Ascending aorta (tissue), 2 donors: ENCODE measurements at places on chromosomes 3 and 15. TPM values are rescaled to one million over a fixed set of nuclear protein-coding genes. Genes with fewer than 3 reads are reported as not detected.

Gene CYP8B1
- 0.43 TPM for total RNA-seq

Gene GOLGA6A
- total RNA-seq, result not detected

Gene NRROS
- total RNA-seq, result 22.6 TPM

Gene ZNF860
- 0.43 TPM for total RNA-seq

Gene ISLR
- total RNA-seq, result 211 TPM

Gene SCAANT1
- not detected for total RNA-seq

Gene AP3B2
- total RNA-seq, result not detected

Gene CYP19A1
- 95.7 TPM for total RNA-seq

Gene SOX2
- 2.0 TPM for total RNA-seq

Gene BUB1B
- not detected for total RNA-seq

Gene CCDC51
- total RNA-seq, result 19.3 TPM

Gene GABRR3
- not detected for total RNA-seq

Gene UROC1
- not detected for total RNA-seq

GRCh38 chr3:124621498-124621897 is 108.8 kb upstream of the UMPS start:
- DNase-seq, result no peak
- no peaks in the 10 kb centered on the region for H3K27me3 ChIP-seq
- no peak overlapping the region for H3K27ac ChIP-seq
- H3K4me3 ChIP-seq, result no peak overlapping the region

DNA sequence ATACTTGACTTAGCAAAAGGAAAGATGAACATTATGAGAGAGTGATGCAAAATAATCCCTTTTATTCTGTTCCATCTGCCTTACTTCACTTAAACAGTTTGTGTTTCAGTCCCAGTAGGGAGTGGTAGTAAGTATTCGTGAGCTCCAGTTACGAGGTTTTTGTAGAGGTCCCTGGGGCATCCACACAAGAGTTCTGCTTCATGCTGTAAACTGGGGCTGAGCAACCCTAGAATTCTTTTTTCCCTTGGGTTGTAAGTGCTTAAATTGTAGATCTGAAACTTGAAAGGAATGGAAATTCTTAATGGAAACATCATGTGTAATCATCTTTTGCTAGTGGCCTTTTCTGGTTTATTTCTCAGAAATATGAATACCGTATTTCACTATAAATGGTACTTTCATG is 79.5 kb downstream of the SEMA6D start:
- no peak overlapping the region for H3K27ac ChIP-seq
- H3K27me3 ChIP-seq, result no peaks in the 10 kb centered on the region
- H3K36me3 ChIP-seq, result no peaks in the 10 kb centered on the region

- peaks cover 47% of the 10 kb centered on the region for H3K4me1 ChIP-seq
- peaks cover 67% of the 10 kb centered on the region for H3K36me3 ChIP-seq
- H3K27ac ChIP-seq, result peak overlapping the region; percentile 39
- H3K27me3 ChIP-seq, result no peaks in the 10 kb centered on the region
- no peak for DNase-seq
Measured at GRCh38 chr3:123651449-123652341, 66.8 kb upstream of the HACD2 start.

- peak overlapping the region; percentile 58 for H3K27ac ChIP-seq
- DNase-seq, result no peak
- peaks cover 8% of the 10 kb centered on the region for H3K4me1 ChIP-seq
- H3K36me3 ChIP-seq, result no peaks in the 10 kb centered on the region
Measured at GRCh38 chr3:62057339-62058047, 315.9 kb downstream of the FEZF2 start.

- DNase-seq, result no peak
- peaks cover 8% of the 10 kb centered on the region for H3K4me1 ChIP-seq
- no peaks in the 10 kb centered on the region for H3K36me3 ChIP-seq
- H3K27ac ChIP-seq, result peak overlapping the region; percentile 16
Measured at GRCh38 chr15:93088200-93088980, 621 bp downstream of the RGMA start.

- H3K36me3 ChIP-seq, result no peaks in the 10 kb centered on the region
- no peak overlapping the region for H3K4me3 ChIP-seq
- H3K27me3 ChIP-seq, result no peaks in the 10 kb centered on the region
- no peaks in the 10 kb centered on the region for H3K4me1 ChIP-seq
- no peak overlapping the region for H3K27ac ChIP-seq
Measured at GRCh38 chr3:166634091-166634746, 745.9 kb downstream of the ZBBX start.

DNA sequence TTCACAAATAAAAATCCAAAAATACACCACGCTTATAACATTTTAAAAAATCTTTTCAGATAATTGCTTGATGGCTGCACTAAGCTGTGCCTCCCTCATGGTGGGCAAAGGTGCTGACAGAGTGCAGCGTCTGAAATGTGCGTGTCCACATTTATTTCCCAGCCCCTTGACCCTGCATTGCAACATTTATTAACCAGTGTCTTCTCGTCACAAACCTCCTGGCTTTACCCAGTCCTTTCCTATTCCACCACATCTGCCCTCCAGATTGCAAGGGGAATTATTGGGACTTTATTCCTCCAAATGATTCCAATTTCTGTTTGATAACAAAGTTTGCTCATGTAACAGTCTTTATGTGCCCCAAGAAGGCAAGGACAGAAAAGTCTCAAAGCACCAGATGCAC is 5.5 kb downstream of the RASGRP1 start:
- no peaks in the 10 kb centered on the region for H3K4me1 ChIP-seq
- H3K36me3 ChIP-seq, result no peaks in the 10 kb centered on the region
- H3K27me3 ChIP-seq, result no peaks in the 10 kb centered on the region
- no peak for DNase-seq

DNA sequence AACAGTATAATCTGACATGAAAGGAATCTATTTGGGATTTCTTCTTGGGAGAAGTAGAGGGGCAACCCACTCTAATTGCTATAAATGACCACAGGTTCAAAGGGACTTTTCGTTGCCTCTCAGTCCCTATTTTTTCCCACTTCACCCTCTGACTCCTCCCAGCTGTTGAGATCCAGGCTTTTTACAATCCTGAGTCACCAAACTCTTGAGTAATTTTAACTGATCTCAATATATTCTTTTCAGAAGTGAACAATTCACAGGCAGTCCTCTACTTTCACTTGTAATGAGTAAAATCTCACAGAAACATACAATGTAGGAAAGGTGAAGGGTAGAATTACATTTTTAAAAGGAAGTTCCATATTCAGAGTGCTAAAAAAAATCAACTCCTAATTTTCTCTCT is 44.6 kb downstream of the EIF4E3 start:
- H3K27ac ChIP-seq, result no peak overlapping the region
- H3K4me1 ChIP-seq, result no peaks in the 10 kb centered on the region
- H3K4me3 ChIP-seq, result no peak overlapping the region

DNA sequence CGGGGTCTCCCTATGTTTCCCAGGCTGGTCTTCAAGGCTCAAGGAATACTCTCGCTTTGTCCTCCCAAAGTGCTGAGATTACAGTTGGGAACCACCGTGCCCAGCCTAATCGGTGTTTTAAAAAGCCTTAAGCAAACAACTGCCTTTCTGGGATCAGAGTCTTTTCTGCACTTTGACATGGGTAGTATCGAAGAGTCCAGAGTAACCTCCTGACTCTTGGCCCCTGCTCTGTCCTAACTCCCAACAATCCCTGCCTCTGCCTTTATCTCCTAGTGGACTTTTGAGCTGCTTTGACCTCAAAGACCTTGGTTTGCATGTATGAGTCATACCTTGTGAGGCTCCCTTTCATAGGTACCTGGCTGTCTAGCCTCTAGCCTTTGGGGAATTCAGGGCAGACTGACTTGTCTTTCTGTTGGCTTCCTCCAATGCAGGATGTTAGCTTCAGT is 21.0 kb upstream of the HACD2 start:
- H3K4me3 ChIP-seq, result no peak overlapping the region
- H3K4me1 ChIP-seq, result no peaks in the 10 kb centered on the region
- H3K27me3 ChIP-seq, result no peaks in the 10 kb centered on the region
- peaks cover 3% of the 10 kb centered on the region for H3K36me3 ChIP-seq
- H3K27ac ChIP-seq, result peak overlapping the region; percentile 13

DNA sequence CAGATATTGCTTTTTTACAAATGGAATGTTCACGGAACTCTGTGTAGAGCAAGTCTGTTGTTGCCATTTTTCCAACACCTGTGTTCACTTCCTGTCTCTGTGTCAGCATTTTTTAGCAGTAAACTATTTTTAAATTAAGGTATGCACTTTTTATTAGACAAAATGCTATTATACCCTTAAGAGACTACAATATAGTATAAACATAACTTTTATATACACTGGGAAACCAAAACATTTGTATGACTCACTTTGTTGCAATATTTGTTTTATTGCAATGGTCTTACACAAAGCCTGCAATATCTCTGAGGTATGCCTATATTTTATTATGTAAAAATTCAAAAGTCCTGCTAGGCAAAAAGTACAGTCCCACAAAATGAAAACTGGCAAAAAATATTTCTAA is 39.8 kb upstream of the FGF7 start:
- no peak overlapping the region for H3K4me3 ChIP-seq
- H3K4me1 ChIP-seq, result no peaks in the 10 kb centered on the region
- no peaks in the 10 kb centered on the region for H3K27me3 ChIP-seq
- H3K36me3 ChIP-seq, result no peaks in the 10 kb centered on the region
- no peak for DNase-seq

DNA sequence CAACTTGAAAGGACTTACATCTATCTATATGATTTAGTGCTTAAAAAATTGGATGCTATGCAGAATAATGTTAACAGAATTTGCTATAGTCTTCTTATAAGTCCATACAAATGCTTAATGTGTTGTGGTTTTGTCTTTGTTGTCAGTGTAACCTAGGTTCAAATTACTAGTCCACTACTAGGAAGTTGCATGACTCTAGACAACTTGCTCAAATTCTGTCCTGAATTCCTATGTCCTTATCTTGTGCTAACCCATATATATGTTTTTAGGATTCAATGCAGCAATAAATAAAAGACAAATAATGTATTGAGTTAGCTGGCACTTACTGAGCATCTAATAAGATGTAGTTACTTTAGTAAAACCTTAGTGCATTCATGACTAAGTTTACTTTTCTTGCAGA is 276.5 kb upstream of the KCNMB2 start:
- H3K4me3 ChIP-seq, result no peak overlapping the region
- H3K36me3 ChIP-seq, result no peaks in the 10 kb centered on the region
- H3K27ac ChIP-seq, result no peak overlapping the region
- DNase-seq, result no peak
- H3K4me1 ChIP-seq, result no peaks in the 10 kb centered on the region
- no peaks in the 10 kb centered on the region for H3K27me3 ChIP-seq

GRCh38 chr15:64100958-64101357 is 5.2 kb downstream of the SNX1 start:
- no peaks in the 10 kb centered on the region for H3K27me3 ChIP-seq
- DNase-seq, result no peak
- H3K27ac ChIP-seq, result no peak overlapping the region
- H3K4me3 ChIP-seq, result no peak overlapping the region

GRCh38 chr15:38414357-38414756 is 39.6 kb upstream of the FAM98B start:
- H3K4me3 ChIP-seq, result no peak overlapping the region
- no peaks in the 10 kb centered on the region for H3K4me1 ChIP-seq
- H3K36me3 ChIP-seq, result no peaks in the 10 kb centered on the region
- no peaks in the 10 kb centered on the region for H3K27me3 ChIP-seq
- no peak for DNase-seq
- H3K27ac ChIP-seq, result no peak overlapping the region

DNA sequence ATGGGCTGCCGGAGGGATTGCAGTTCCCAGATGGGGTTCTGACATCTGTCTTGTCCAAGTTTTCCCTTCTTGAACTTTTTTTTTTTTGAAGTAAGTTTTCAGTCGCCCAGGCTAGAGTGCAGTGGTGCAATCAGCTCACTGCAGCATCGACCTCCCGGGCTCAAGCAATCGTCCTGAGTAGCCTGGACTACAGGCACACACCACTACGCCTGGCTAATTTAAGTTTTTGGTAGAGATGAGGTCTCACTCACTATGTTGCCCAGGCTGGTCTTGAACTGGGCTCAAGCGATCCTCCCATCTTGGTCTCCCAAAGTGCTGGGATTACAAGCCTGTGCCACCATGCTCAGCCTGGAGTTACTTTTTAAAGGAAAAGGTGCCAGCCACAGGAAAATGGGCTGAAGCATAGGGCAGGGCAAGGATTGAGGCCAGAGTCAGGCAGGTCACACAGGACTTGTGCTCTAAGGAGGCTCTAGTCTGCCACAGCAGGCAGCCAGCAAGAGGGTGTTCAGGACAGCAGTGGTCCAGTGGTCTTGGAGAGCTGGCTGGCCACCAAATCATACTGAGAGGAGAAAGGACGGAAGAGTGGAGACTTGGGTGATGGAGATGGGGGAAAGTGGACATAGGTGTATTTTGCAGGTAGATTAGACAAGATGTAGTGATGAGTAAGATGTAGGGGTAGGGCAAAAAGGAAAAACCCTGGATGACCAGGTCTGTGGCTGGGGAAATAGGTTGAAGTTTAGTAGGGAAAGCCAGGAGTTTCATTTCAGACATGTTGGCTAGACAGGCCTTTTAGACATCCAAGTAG is 6.0 kb upstream of the PODXL2 start:
- H3K27me3 ChIP-seq, result no peaks in the 10 kb centered on the region
- H3K36me3 ChIP-seq, result no peaks in the 10 kb centered on the region
- H3K27ac ChIP-seq, result no peak overlapping the region
- no peak overlapping the region for H3K4me3 ChIP-seq

DNA sequence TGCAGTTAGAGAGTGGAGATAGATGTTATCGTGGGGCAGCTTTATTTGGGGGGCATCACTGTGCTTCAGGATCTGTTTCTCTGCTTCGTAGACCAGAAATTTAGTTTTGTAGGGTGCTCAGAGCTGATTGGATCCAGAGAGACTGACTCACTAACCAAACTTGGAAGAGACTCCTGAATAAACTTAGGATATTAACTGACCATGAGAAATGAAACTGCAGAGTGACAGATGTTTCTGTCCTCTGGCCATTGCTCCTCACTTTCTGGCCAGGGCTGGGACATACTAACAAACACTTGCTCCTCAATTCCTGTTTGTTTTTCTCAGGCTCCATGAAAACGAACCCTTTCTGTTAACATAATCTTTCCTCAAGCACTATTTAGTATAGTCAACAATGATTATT is 4.3 kb downstream of the ZNF592 start:
- DNase-seq, result no peak
- no peaks in the 10 kb centered on the region for H3K27me3 ChIP-seq
- H3K36me3 ChIP-seq, result no peaks in the 10 kb centered on the region
- H3K27ac ChIP-seq, result peak overlapping the region; percentile 52
- peaks cover 54% of the 10 kb centered on the region for H3K4me1 ChIP-seq

GRCh38 chr3:182241766-182242488 is 530.2 kb downstream of the SOX2 start:
- no peaks in the 10 kb centered on the region for H3K4me1 ChIP-seq
- H3K36me3 ChIP-seq, result no peaks in the 10 kb centered on the region
- no peak overlapping the region for H3K4me3 ChIP-seq
- H3K27me3 ChIP-seq, result no peaks in the 10 kb centered on the region

- DNase-seq, result no peak
- H3K36me3 ChIP-seq, result no peaks in the 10 kb centered on the region
- H3K27me3 ChIP-seq, result no peaks in the 10 kb centered on the region
- H3K27ac ChIP-seq, result no peak overlapping the region
Measured at GRCh38 chr15:56813995-56814394, 80.7 kb upstream of the ZNF280D start.

- H3K27me3 ChIP-seq, result no peaks in the 10 kb centered on the region
- no peaks in the 10 kb centered on the region for H3K36me3 ChIP-seq
- H3K4me1 ChIP-seq, result peaks cover 24% of the 10 kb centered on the region
- no peak for DNase-seq
Measured at GRCh38 chr3:172711454-172711795, 558 bp upstream of the NCEH1 start.

GRCh38 chr3:126931806-126932187 is 51.1 kb upstream of the PLXNA1 start:
- H3K4me1 ChIP-seq, result peaks cover 12% of the 10 kb centered on the region
- H3K27ac ChIP-seq, result no peak overlapping the region
- no peak overlapping the region for H3K4me3 ChIP-seq
